ENCODE measurements at places on chromosomes 7 and 10.

- DNase-seq: no peak
Measured at GRCh38 chr7:25316366-25316765, 88.1 kb upstream of the NPVF start.

DNA sequence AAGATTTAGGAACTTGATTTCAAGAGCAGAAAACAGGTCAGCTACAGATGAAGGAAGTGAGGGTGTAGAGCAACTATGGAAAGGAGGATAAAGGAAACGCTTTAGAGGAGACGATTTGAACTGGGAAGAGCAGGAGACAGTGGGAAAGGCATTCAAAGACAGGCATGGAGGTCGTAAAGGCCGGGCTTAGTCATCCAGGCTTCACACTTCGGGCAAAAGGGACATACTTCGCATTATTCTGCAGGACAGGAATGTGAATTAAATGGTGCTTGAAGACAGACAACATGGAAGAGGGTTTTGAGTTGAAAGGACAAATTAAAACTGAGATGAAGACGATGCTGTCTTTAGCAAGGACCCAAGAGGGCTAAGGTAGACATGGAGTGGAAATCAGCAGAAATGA, 8.1 kb downstream of the FAM171A1 start:
- no peak for DNase-seq

DNA sequence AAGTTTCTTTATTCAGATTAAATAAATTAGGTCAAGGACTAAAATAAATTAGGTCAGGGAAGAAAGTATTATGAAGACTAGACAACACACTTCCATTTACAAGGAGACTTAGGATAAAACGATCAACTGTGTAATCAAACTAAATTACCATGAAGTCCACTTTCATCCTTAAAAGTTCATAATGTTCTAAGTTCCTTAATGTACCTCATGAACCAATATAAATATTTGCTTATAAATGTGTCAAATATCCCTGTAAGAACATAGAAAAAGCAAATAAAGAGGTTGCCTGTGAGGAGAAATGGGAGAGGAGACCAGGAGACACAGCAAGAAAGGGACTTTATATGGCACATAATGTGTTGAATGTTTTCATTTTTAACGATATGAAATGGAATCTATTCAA, 345.6 kb downstream of the PARD3 start:
- DNase-seq: no peak

DNA sequence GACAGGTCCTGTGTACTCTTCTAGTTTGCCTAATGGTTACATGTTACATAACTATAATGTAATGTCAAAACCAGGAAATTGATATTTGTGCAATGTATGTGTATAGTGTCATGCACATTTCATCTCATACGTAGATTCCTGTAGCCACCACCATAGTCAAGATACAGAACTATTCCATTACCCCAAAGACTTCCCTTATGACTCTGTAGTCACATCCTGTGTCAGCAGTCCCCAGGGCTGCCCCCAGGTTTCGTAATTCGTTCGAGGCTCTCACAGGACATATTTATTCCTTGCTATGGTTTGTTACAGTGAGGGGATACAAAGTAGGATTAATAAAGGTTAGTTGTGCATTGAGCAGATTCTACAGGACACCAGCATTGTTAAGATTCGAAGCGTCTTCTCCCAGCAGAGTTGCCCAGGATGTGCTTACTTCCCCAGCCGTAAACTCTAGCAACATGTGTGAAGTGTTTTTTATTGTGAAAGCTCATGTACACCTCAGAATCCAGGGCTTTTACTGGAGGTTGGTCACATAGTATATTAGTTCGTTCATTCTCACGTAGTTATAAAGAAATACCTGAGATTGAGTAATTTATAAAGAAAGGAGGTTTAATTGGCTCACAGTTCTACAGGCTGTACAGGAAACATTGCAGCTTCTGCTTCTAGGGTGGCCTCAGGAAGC, 18.6 kb downstream of the RABGEF1 start:
- DNase-seq: peak; percentile 10

DNA sequence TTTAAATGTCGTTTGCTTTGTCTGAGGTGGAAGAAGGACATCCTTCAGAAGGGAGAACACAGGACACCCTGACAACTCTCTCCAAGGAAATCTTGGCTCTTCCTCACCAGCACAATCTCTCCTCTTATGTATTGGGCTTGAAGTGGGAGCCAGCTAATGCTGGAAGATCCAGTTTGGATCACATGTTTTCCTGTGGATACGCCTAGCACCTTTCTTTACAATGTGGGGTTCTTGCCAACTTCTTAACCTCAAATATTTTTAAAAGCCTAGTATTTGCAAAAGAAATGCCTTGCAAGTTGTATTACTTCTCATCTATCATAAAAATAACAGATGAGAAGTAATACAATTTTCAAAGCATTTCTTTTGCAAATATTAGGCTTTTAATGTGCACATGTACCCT, 76.4 kb downstream of the FRMD4A start:
- DNase-seq: no peak

DNA sequence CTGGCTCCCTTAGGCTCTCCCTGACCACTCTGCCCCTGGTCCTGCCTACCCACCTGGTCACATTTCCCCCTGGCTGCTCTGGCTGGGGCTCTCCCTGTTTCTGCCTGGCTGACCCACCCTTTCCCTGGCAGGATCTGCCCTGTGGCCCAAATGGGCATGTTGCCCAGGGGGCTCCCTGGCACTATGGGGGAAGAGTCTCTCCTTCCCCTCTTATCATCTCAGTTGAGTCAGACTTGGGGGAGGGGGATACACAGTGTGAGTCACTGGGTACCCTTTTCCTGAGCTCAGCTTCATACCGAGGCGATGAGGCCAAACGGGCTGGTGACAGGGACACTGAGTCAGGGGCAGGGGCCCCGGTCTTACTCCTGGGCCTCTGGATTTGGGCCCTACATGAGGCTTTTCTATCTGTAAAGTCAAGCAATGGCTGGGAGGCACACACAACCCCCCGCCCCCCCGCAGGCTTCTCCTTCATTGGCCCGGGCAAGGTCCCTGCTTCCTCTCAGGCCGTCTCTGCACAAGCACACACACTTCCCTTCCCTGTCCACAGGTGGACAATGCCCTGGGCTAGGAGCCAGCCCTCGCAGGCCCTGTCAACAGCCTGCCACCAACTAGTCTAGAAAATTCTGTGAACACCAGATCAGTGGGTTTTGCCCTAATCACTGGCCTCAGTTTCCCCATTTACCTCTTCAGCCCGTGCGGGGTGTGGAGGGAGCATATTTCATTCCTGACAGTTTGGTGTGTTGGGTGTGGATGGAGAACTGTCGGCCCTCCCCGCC, 627 bp upstream of the FLNC start:
- DNase-seq: no peak

- DNase-seq: no peak
Measured at GRCh38 chr10:29730458-29730857, 95.7 kb upstream of the SVIL start.

- DNase-seq: no peak
Measured at GRCh38 chr10:21424459-21424861, 101.0 kb downstream of the SKIDA1 start.

DNA sequence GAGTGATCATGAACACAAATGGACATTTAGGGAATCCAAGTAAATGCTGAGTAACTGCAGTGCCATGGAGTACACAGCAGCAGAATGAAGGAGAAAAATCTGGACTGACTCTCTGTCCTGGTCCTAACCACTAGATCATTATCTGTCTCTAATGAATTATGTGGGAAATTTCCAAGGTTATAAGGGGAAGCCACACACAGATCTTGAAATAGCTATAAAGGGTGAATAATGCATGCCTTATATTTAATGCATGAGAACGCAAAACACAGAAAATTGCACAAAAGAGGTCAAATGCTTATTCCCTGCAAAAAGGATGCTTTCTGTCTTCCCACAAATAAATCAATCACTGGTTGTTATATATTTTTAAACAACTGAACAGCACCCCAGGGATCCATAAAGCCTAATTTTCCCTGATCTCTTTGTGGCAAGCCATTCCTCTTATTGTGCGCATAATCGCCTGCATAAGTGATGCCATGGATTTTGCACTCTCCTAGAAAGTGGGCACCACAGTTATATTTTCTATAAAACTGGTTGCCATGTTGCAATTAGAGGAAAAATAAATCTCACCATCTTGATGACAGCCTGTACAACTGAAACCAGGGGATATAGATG, 201.8 kb downstream of the XPNPEP1 start:
- DNase-seq: no peak

- no peak for DNase-seq
Measured at GRCh38 chr7:146791344-146792285, 675.0 kb downstream of the CNTNAP2 start.

DNA sequence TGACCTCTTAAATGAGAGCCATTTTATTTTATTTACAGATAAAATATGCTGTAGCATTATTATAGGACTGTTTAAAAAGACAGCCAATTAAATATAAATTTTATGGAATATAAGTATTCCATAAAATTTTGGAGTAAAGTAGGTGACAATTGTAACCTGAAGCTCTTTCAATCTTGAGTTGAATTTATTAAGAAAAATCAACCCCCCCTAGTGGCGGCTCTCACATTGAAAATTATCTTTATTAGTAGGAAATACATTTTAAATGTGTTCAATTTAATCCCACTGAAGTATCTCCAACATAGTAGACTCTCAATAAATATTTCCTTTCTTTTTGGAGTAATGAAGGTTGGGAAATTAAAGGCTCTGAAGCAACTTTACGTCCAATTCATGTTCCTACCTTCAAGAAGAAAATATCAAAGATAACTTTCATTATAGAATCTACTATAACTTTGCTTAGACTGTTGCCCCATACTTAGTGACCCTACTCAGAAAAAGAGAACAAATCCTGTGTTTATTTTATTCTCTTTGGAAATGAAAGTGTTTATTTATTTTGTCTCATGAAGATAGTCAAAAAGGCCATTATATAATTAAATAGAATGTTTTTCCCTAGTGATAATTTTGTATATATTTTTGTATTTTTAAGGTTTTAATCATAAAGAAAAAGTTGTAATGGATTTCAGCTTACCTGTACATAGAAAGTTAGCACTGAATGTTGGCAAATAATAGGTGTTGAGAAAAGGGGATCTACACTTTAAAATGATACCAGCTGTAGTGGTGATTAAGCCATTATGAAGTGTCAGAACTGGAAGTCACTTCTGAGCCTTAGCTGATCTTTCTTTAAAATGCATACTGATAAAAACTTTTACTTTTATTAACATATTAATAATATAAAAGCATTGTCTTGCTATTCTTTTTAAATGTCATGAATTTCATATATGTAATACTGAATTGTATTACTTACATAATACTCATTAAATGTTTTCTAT, 3.3 kb downstream of the AHR start:
- DNase-seq: peak; percentile 61

- no peak for DNase-seq
Measured at GRCh38 chr10:129968020-129968852, 4.2 kb upstream of the EBF3 start.

GRCh38 chr10:74586088-74586585, 240.3 kb upstream of the KAT6B start:
- DNase-seq: peak; percentile 78

- DNase-seq: no peak
Measured at GRCh38 chr10:51630640-51631005, 68.8 kb downstream of the CSTF2T start.
